ENCODE measurements at places on chromosomes 2 and 18.

GRCh38 chr2:137865954-137866540, 98.2 kb upstream of the HNMT start:
- DNase-seq, result peak; percentile 35

DNA sequence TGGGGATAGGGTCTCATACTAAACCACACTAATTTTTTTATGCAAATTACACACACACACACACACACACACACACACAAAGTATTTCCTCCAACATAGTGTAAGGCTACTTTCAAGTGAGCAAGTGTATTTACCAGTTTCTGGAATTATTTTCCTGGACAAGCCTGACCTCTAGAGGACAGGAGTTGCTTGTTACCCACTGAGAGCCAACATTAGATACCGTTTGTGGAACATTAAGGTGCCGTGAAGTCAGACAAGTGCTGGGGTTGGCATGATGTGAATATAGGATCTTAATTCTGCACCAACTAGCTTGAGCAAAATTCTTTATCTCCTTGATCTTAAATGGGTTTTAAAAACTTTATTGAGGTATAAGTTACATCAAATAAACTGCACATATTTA, 39.3 kb upstream of the SERPINB2 start:
- DNase-seq, result no peak

DNA sequence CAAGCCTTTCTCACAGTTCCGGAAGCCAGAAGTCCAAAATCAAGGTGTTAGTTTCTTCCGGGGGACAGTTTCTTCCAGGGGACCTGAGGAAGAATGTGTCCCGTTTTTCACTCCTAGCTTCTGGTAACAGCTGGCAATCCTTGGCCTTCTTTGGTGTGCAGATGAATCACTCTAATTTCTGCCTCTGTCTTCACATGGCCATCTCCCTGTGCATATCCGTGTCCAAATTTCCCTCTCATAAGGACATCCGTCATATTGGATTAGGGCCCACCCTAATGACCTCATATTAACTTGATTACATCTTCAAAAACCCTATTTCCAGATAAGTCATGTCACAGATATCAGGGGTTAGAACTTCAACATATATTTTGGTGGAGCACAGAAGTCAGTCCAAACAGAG, 141.4 kb downstream of the ZEB2 start:
- no peak for DNase-seq

GRCh38 chr2:97761192-97761591, 47.8 kb downstream of the ZAP70 start:
- peak; percentile 64 for DNase-seq

- no peak for DNase-seq
Observed at GRCh38 chr2:156982615-156983014, 274.9 kb upstream of the GALNT5 start.

Data from stimulated activated naive CD8-positive, alpha-beta T cell treated with anti-CD3 and anti-CD28 coated beads, Interleukin-15, amount 100 ng/mL, for 72 hours (primary cell).